ENCODE measurements at places on chromosomes 2 and 18. TPM values are rescaled to one million over a fixed set of nuclear protein-coding genes. Genes with fewer than 3 reads are reported as not detected.

Gene INO80D
- 5.3 TPM for polyA plus RNA-seq

Gene ZNF892
- 7.1 TPM for polyA plus RNA-seq

Gene TNFRSF11A
- polyA plus RNA-seq: 3.3 TPM

Gene GDF7
- polyA plus RNA-seq: 0.69 TPM

Gene MERTK
- polyA plus RNA-seq: 28.9 TPM

Gene SULT1C2
- polyA plus RNA-seq: 1.3 TPM

Gene ANKRD30BL
- polyA plus RNA-seq: 42.3 TPM

- H3K4me3 ChIP-seq: no peak overlapping the region
- H3K27ac ChIP-seq: no peak overlapping the region
- H3K36me3 ChIP-seq: no peaks in the 10 kb centered on the region
- no peaks in the 10 kb centered on the region for H3K4me1 ChIP-seq
- H3K27me3 ChIP-seq: no peaks in the 10 kb centered on the region
- no peak for DNase-seq
These were observed 1508.5 kb upstream of the NXPH2 start for GRCh38 chr2:140288726-140289125.

DNA sequence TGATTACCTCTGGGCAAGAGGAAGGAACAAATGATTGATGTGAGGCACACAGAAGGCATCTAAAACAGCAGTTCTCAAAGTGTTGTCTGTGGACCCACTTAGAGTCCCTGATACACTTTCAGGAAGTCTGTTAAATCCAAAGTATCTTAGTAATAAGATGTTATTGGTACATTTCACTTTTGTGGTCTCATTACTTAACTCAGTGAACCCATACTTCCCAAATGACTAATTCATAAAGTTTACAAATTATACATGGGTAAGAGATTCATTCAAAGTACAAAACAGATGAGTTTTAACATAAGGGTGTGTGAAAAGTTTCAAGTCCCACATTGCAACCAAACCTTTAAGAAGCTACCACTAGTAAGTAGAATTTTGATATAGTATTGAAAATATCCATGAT, 440.5 kb downstream of the NUP35 start:
- H3K27me3 ChIP-seq: no peaks in the 10 kb centered on the region
- no peak for DNase-seq
- no peak overlapping the region for H3K27ac ChIP-seq
- H3K4me3 ChIP-seq: no peak overlapping the region

DNA sequence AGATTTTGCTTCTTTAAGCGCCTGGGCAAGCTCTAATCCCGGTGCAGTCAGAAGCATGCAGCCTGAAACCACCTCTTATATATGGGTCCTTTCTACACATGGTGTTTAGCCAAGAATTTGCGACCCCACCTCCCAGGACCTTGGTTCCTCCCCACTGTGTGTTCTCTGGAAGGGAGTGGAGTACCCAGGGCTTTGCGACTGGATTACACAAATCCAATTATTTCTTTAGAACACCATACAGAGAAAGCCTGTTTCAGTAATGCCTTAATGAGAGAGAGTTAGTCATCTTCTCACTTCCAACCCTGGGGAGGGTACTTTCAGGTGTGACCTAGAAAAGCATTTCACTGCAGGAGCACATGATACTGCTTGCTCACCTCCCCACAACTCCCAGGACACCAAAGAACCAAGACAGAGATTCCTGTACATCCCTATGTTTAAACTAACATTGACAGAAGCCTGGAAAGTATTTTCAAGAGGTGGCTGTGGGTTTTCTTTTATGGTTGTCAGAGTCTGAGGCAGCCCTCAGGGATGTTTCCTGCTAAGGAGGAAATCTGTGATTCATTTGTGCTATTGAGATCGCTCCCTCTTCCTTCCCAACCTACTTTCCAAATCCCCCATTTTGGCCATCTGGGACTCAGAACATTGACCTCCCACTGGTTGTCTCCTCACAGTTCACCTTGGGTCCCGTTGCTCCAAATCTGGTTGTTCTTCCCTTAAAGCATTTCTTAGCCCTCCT, at the start of gene CAPN14:
Gene CAPN14, minus strand, starts transcription at position 51 of the 736 bp plus-strand sequence. CDS start 12,068 bp downstream, outside the sequence.
- no peaks in the 10 kb centered on the region for H3K27me3 ChIP-seq
- no peaks in the 10 kb centered on the region for H3K4me1 ChIP-seq
- no peaks in the 10 kb centered on the region for H3K36me3 ChIP-seq
- no peak within 1 kb of the TSS for H3K27ac ChIP-seq

DNA sequence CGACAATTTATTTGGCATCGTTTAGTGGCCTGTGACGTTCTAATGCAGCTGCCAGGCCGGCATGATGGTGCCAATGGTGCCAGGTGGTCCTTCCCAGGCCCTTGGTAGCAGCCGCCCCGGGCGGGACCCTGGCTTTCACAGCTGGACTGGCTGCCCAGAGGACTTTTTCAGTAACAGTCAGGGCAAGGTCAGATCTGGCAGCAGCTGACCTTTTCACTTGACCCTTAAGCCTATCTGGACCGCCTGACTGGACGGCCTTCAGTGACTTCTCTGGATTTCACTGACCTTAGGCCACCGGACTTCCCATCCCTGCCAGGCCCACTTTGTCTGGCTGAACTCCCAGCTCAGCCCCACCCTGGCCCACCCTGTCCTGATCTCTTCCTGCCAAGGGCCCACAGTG, 15.9 kb downstream of the TRIB2 start:
- peaks cover 81% of the 10 kb centered on the region for H3K4me1 ChIP-seq
- H3K27ac ChIP-seq: peak overlapping the region; percentile 96
- no peaks in the 10 kb centered on the region for H3K36me3 ChIP-seq
- DNase-seq: no peak
- H3K27me3 ChIP-seq: no peaks in the 10 kb centered on the region
- H3K4me3 ChIP-seq: no peak overlapping the region

- H3K4me1 ChIP-seq: no peaks in the 10 kb centered on the region
- no peak overlapping the region for H3K4me3 ChIP-seq
- no peaks in the 10 kb centered on the region for H3K27me3 ChIP-seq
- no peaks in the 10 kb centered on the region for H3K36me3 ChIP-seq
These were observed 196.7 kb downstream of the SH3BP4 start for GRCh38 chr2:235148201-235149170.

GRCh38 chr2:109293663-109294062, 164.7 kb downstream of the SH3RF3 start:
- no peak overlapping the region for H3K27ac ChIP-seq
- no peak for DNase-seq
- no peaks in the 10 kb centered on the region for H3K36me3 ChIP-seq
- no peaks in the 10 kb centered on the region for H3K4me1 ChIP-seq
- no peaks in the 10 kb centered on the region for H3K27me3 ChIP-seq

DNA sequence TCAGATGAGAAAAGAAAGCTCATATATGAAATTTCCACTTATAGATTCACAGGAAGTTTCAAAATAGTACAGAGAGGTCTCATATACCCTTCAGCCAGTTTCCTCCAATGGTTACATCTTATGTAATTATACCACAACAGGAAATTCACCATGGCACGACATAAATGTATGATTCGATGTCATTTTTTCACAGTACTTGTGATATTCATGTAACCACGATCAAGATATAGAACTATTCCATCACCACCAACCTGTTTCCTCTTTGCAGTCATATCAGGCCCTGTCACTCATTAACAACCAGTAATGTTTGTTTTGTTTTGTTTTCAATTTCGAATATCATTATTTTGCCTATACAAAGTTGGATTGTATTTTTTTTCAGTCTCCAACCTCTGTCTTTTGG, 314.3 kb upstream of the POU3F3 start:
- no peaks in the 10 kb centered on the region for H3K4me1 ChIP-seq
- H3K27me3 ChIP-seq: no peaks in the 10 kb centered on the region
- H3K27ac ChIP-seq: no peak overlapping the region
- no peaks in the 10 kb centered on the region for H3K36me3 ChIP-seq

DNA sequence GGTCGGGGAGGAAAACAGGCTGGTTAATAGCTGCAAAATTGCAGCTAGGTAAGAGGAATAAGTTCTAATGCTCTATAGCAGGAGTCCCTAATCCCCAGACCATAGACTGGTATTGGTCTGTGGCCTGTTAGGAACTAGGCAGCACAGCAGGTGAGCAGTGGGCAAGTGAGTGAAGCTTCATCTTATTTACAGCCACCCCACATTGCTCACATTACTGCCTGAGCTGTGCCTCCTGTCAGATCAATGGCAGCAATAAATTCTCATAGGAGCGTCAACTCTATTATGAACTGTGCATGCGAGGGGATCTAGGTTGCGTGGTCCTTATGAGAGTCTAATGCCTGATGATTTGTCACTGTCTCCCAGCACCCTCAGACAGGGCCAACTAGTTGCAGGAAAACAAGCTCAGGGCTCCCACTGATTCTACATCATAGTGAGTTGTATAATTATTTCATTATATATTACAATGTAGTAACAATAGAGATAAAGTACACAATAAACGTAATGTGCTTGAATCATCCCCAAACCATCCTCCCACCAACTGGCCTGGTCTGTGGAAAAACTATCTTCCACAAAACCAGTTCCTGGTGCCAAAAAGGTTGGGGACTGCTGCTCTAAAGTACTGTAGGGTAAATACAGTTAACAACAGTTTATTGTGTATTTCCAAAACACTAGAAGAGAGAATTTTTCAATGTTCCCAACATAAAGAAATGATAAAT, 91.7 kb upstream of the TFCP2L1 start:
- peaks cover 12% of the 10 kb centered on the region for H3K4me1 ChIP-seq
- peak overlapping the region; percentile 62 for H3K27ac ChIP-seq
- H3K27me3 ChIP-seq: no peaks in the 10 kb centered on the region
- no peak overlapping the region for H3K4me3 ChIP-seq

- H3K36me3 ChIP-seq: no peaks in the 10 kb centered on the region
- H3K27me3 ChIP-seq: no peaks in the 10 kb centered on the region
- H3K4me1 ChIP-seq: peaks cover under 1% of the 10 kb centered on the region
- H3K27ac ChIP-seq: no peak overlapping the region
These were observed 6.5 kb upstream of the MTERF4 start for GRCh38 chr2:241108271-241109209.

DNA sequence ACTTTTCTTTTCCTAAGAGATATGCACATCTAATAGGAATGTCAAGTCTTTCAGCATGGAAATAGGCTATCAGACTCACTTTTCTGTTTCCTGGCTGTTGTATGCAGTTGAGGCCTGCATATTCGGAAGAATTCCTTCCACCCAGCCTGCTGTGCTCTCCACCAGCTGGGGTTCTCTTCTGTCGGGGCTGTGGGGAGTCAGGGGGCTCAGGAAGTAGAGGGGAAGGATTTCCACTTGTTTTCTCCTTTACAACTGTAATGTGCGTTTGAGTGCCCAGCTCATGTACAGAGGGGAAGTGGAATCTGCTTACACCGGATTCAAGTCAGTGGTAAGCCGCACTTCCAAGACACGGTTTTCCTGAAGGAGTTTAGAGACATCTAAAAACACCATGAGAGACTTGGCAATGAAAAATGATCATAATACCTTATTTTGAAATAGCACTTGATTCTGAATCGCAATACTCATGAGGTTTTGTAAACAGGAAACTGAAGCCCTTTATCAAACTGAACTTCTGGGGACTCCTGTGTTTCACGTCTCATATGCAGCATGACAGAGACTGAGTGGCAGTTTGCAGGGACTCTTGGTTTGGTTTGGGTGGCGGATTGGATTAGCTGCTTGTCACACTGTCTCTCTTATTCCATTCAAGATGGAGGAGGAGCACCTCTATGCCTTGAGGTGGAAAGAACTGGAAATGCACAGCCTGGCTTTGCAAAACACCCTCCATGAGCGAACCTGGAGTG, 90.4 kb downstream of the MTCL1 start:
- no peaks in the 10 kb centered on the region for H3K27me3 ChIP-seq
- no peaks in the 10 kb centered on the region for H3K36me3 ChIP-seq
- no peak overlapping the region for H3K27ac ChIP-seq
- DNase-seq: no peak
- peaks cover 40% of the 10 kb centered on the region for H3K4me1 ChIP-seq

- peak overlapping the region; percentile 99 for H3K4me3 ChIP-seq
- no peaks in the 10 kb centered on the region for H3K36me3 ChIP-seq
- H3K27ac ChIP-seq: peak overlapping the region; percentile 100
- H3K27me3 ChIP-seq: no peaks in the 10 kb centered on the region
- peaks cover 30% of the 10 kb centered on the region for H3K4me1 ChIP-seq
- peak; percentile 43 for DNase-seq
These were observed 679 bp downstream of the PTMA start for GRCh38 chr2:231708773-231709635.

GRCh38 chr2:45904267-45904945, 252.9 kb downstream of the PRKCE start:
- no peaks in the 10 kb centered on the region for H3K27me3 ChIP-seq
- no peak overlapping the region for H3K4me3 ChIP-seq
- no peaks in the 10 kb centered on the region for H3K4me1 ChIP-seq
- no peak for DNase-seq
- H3K27ac ChIP-seq: no peak overlapping the region
- no peaks in the 10 kb centered on the region for H3K36me3 ChIP-seq

GRCh38 chr2:47272031-47272864, 117.1 kb upstream of the STPG4 start:
- H3K36me3 ChIP-seq: no peaks in the 10 kb centered on the region
- peak; percentile 73 for DNase-seq
- H3K27me3 ChIP-seq: no peaks in the 10 kb centered on the region
- peak overlapping the region; percentile 44 for H3K4me3 ChIP-seq

DNA sequence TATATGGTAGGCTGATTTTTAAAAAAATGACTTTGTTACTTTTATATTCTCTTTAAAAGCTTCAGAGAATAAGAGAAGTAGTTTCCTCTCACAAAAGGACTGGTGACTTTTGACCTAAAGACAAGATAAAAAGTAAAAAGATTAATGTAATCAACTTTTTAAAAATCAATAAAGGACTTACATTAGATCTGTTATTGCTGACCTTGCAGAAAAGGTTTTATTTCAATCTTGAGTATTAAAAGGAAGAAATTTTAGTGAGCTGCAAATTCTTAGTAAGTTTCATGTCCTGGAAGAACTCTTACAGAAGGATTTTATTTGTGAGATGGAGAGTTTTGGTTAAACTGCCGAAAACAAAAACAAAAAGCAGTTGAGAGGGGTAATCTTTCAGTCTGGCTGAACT, 2.2 kb upstream of the GAREM1 start:
- no peak overlapping the region for H3K27ac ChIP-seq
- H3K36me3 ChIP-seq: no peaks in the 10 kb centered on the region
- no peak for DNase-seq
- H3K27me3 ChIP-seq: no peaks in the 10 kb centered on the region
- no peak overlapping the region for H3K4me3 ChIP-seq

DNA sequence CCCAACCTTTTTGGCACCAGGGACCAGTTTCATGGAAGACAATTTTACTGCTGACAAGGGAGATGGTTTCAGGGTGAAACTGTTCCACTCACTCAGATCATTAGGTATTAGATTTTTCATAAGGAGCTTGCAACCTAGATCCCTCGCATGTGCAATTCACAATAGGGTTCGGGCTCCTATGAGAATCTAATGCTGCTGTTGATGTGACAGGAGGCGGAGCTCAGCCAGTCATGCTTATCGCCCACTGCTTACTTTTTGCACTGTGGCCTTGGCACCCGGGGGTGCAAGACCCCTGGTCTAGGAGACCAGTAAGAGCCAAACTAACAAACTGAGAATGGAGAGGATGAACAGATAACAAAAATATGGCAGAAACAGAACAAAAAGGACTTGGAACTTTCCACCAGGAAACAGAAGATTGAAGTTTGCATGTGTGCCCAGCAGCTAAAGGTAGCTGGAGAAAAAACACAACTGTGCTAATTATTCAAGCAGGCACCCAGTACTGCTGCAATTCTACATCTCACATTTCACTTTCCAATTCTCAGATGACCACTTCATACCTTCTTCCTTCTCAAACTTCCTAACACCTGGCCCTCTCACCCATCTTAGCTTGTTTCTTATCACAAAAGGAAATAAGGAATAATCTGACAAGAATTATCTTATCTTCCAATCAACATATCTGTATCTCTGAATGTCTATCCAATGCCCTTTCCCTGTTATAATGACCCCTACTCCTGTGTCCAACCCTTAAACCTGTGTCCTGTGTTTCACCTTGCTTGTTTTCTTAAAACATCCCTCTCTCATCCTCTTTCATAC, 24.8 kb downstream of the SP3 start:
- DNase-seq: no peak
- no peak overlapping the region for H3K4me3 ChIP-seq
- peaks cover 11% of the 10 kb centered on the region for H3K4me1 ChIP-seq
- H3K27ac ChIP-seq: no peak overlapping the region
- H3K27me3 ChIP-seq: no peaks in the 10 kb centered on the region

Data from testis (tissue), 5 donors.